Right atrium auricular region (tissue), 2 donors: ENCODE measurements at places on chromosomes 2 and 18. TPM values are rescaled to one million over a fixed set of nuclear protein-coding genes. Genes with fewer than 3 reads are reported as not detected.

Gene ZSWIM2
- not detected for total RNA-seq

Gene ELOA2
- total RNA-seq: not detected

Gene TRIM43
- total RNA-seq: not detected

Gene CAPN13
- total RNA-seq: not detected

Gene HSBP1L1
- total RNA-seq: 8.6 TPM

Gene AOX1
- total RNA-seq: 48.2 TPM

Gene ANKRD29
- total RNA-seq: 2.2 TPM

Gene PLGLB1
- not detected for total RNA-seq

Gene IL36RN
- not detected for total RNA-seq

- no peak for DNase-seq
These were observed 38.1 kb downstream of the SLC39A10 start for GRCh38 chr2:195695002-195695631.

- no peak for DNase-seq
These were observed 144.1 kb downstream of the LCLAT1 start for GRCh38 chr2:30591186-30591585.

DNA sequence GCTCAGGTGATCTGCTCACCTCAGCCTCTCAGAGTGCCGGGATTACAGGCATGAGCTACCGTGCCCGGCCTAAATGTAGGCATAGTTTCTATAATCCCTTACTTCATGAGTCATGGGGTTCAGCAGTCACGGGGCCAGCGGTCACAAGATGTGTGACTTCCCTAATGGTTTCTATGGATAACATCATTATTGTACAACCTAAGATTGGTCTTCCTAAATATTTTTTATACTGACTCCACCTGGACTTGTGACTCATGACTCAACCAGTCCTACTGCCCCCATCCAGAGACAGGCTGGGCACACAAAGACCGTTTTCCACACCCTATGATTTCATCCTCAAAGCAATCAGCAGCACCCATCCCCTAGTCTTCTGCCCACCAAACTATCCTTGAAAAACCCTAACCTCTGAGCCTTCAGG is 15.9 kb downstream of the FAM210A start:
- DNase-seq: no peak

GRCh38 chr2:156562124-156562523 is 125.9 kb downstream of the GPD2 start:
- no peak for DNase-seq

DNA sequence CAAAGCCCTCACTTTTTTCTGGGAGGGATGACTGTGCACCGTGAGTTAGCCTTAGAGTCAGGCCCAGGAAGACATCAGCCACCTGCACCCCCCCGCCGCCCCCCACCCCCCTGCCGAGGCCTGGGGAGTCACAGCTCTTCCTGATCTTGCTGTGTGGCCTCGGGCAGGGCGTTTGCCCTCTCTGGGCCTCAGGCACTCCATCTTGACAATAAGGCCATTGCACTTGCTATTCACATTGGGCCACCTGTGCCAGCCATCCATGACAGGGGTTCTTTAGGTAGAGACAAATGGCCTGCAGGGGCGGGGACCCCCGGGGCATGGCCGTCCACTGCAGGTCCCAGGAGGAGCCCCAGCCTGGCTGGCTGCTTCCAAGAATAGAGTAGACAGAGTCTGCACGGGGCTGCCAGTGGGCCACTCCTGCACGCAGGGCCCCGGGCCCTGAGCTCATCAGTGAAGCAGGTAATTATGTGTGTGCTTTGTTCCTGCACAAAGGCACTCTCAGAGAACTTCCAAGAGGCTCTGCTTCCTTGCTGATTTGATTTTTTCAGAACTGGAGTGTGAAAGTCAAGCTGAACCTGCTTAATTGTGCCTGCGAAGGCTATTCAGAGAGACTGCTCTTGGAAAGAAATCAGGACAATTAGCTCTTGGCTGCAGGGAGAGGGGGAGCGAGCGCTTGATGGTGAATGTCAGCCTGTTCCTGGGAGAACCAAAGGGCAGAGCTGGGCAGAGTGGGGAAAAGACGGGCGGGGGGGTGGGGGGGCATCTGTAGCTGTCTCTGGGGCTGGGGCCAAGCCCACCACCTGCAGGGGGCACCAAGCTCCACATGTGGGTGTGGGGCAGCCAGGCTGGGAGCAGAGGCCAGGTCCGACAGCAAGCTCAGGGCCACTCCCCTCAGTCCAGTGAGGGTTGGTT is 40.3 kb downstream of the RRM2 start:
- no peak for DNase-seq

- DNase-seq: no peak
These were observed 818.0 kb upstream of the ACVR2A start for GRCh38 chr2:147026664-147027295.

DNA sequence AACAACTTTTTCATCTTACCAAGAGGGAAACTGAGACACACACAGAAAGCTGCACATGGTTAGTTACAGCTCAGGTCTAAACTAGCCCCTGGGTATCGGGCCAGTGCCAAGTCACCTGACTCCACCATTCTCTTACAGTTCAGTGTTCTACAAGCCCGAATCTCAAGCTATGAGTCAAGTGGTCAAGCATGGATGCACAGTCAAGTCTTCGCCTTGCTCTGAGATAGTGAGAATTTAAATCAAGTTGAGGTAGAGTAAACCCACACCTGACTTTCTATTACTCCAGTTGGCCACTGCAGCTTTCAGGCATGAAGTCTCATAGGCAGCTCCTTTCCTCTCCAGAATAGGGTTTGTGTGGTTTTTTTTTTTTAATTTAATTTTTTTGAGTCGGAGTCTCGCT is 34.5 kb upstream of the ARL5A start:
- DNase-seq: no peak

DNA sequence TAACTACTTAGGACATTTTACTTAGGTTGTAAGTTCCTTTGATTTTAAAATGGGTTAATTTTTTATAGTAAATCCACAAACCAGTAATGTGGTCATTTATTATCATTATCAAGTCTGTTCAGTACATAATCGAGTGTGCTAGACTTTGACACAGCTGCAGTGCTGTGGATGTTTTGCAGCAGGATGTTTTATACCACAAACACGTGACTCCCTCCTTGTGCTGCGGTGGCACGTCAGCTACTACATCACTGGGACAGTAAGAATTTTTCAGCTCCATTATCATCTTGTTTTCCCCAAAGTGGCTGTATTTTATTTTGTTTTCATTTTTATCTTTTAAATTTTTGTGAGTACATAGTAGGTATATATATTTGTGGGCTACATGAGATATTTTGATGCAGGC is 70.0 kb downstream of the ATP9B start:
- no peak for DNase-seq

- DNase-seq: no peak
These were observed 98.2 kb upstream of the FZD5 start for GRCh38 chr2:207867905-207868304.

- no peak for DNase-seq
These were observed 512.9 kb upstream of the ID2 start for GRCh38 chr2:8168876-8169424.

- DNase-seq: no peak
These were observed 2.6 kb downstream of the SLC14A1 start for GRCh38 chr18:45726603-45727002.

- DNase-seq: no peak
These were observed 59.8 kb downstream of the MARCHF4 start for GRCh38 chr2:216312441-216312840.
